Uterus (tissue), 4 donors: ENCODE measurements at places on chromosomes 7 and 10.

DNA sequence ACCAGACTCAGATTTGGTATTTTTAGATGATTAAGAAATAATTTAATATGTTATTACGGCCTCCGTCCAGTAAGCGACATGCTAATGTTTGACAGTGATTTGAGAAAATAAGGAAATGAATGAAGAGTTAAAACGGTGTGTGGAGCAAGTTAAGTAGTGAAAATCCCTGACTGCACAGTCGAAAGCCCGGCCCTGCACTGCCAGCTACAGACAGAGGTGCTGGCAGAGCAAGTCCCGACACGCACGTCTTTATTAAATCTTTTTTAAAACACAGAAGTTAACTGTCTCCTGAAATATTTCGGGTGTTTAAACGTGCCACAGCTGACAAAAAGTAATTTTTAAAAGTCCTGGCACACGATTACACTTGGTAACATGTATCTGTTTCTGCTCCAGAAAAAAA, 293.4 kb upstream of the RNF32 start:
- no peak overlapping the region for H3K27ac ChIP-seq
- no peaks in the 10 kb centered on the region for H3K4me1 ChIP-seq
- no peak overlapping the region for H3K4me3 ChIP-seq
- H3K36me3 ChIP-seq = no peaks in the 10 kb centered on the region
- no peak for DNase-seq
- no peaks in the 10 kb centered on the region for H3K27me3 ChIP-seq

GRCh38 chr7:151447312-151447711, 7.4 kb upstream of the CRYGN start:
- no peaks in the 10 kb centered on the region for H3K36me3 ChIP-seq
- H3K27me3 ChIP-seq = no peaks in the 10 kb centered on the region
- H3K4me3 ChIP-seq = no peak overlapping the region
- peak; percentile 18 for DNase-seq
- H3K27ac ChIP-seq = no peak overlapping the region

GRCh38 chr7:84384417-84384816, 189.8 kb upstream of the SEMA3A start:
- H3K36me3 ChIP-seq = no peaks in the 10 kb centered on the region
- no peaks in the 10 kb centered on the region for H3K27me3 ChIP-seq

DNA sequence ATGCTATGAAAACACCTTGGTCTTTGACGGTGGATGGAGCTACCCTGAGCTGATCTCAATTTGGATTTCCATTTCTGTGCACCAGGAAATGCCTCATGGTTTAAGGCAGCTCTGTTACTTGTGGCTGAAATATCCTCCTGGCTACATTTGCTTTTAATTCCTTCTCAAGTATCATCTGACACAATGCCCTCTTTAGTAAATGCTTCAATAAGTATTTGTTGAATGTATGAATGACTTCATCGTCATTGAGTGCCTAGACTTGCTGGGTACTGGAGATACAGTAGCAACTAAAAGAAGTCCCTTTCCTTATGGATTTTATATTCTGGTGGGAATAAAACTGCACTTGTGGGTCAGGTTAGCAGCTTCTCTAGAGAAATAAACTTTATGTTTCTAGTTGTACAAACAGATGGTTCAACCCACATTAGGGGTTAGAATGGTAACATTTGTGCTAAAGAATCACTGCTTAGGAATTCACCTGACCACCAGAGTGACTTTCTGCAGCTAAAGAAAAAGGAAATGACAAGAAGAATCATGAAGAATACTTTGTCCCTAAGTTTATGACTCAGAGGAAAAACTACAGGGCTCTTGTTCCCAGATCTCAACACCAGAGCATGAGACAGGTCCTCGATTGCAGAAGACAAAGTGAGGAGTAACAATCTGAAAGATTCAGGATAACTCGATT, 21.8 kb upstream of the SMNDC1 start:
- H3K36me3 ChIP-seq = no peaks in the 10 kb centered on the region
- DNase-seq = no peak
- H3K27me3 ChIP-seq = no peaks in the 10 kb centered on the region
- no peaks in the 10 kb centered on the region for H3K4me1 ChIP-seq
- H3K4me3 ChIP-seq = no peak overlapping the region
